ENCODE measurements at places on chromosomes 6 and 20.
A peak's percentile ranks its signal among the peaks of the same experiment; 100 is the strongest.

- no peaks in the 10 kb centered on the region for H3K27me3 ChIP-seq
- H3K36me3 ChIP-seq = no peaks in the 10 kb centered on the region
- peak overlapping the region; percentile 85 for H3K27ac ChIP-seq
- H3K4me3 ChIP-seq = peak overlapping the region; percentile 71
- DNase-seq = peak; percentile 51
- peaks cover 53% of the 10 kb centered on the region for H3K4me1 ChIP-seq
These were observed 625 bp upstream of the ECHDC1 start for GRCh38 chr6:127343809-127344659.

GRCh38 chr6:3296537-3296936 lies 37.8 kb downstream of the PSMG4 start:
- no peak overlapping the region for H3K27ac ChIP-seq
- no peaks in the 10 kb centered on the region for H3K4me1 ChIP-seq
- H3K36me3 ChIP-seq = peaks cover 11% of the 10 kb centered on the region
- DNase-seq = no peak

- peaks cover 33% of the 10 kb centered on the region for H3K4me1 ChIP-seq
- DNase-seq = no peak
- peaks cover 21% of the 10 kb centered on the region for H3K36me3 ChIP-seq
- no peak overlapping the region for H3K4me3 ChIP-seq
- H3K27me3 ChIP-seq = no peaks in the 10 kb centered on the region
These were observed 243.0 kb downstream of the ATXN1 start for GRCh38 chr6:16518265-16518664.

DNA sequence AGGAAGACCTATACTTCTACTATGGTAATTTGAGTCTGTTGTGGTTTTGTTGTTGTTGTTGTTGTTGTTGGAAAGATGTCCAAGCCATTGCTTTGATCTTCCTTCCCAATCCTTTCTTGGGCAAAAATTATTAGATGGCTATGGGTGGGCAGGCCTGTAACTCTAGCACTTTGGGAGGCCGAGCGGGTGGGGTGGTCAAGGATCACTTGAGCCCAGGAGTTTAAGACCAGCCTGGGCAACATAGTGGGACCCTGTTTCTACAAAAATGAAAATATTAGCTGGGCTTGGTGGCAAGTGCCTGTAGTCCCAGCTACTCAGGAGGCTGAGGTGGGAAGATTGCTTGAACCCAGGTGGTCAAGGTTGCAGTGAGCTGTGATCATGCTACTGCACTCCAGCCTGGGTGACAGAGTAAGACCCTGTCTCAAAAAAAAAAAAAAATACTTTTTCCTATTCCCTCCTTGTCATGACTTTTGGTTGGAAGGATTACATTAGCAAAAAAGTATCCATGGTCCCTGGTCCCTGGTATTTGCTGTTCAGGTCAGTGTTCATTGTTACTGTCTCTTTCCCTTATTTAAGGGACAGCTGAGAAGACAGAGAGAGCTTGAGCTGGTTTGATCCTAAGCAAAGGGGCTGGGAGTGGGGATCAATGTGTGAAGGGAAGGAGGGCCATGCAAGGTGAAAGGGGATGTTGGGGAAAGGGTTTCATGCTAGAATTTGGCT lies 11.7 kb downstream of the NEU1 start:
- no peaks in the 10 kb centered on the region for H3K27me3 ChIP-seq
- no peak for DNase-seq
- H3K36me3 ChIP-seq = peaks cover 4% of the 10 kb centered on the region
- no peak overlapping the region for H3K4me3 ChIP-seq
- H3K4me1 ChIP-seq = no peaks in the 10 kb centered on the region
- H3K27ac ChIP-seq = no peak overlapping the region

- H3K4me1 ChIP-seq = no peaks in the 10 kb centered on the region
- no peak overlapping the region for H3K27ac ChIP-seq
- H3K4me3 ChIP-seq = no peak overlapping the region
- no peak for DNase-seq
- H3K27me3 ChIP-seq = no peaks in the 10 kb centered on the region
- H3K36me3 ChIP-seq = no peaks in the 10 kb centered on the region
These were observed 47.9 kb upstream of the SRPK1 start for GRCh38 chr6:35968821-35969220.

DNA sequence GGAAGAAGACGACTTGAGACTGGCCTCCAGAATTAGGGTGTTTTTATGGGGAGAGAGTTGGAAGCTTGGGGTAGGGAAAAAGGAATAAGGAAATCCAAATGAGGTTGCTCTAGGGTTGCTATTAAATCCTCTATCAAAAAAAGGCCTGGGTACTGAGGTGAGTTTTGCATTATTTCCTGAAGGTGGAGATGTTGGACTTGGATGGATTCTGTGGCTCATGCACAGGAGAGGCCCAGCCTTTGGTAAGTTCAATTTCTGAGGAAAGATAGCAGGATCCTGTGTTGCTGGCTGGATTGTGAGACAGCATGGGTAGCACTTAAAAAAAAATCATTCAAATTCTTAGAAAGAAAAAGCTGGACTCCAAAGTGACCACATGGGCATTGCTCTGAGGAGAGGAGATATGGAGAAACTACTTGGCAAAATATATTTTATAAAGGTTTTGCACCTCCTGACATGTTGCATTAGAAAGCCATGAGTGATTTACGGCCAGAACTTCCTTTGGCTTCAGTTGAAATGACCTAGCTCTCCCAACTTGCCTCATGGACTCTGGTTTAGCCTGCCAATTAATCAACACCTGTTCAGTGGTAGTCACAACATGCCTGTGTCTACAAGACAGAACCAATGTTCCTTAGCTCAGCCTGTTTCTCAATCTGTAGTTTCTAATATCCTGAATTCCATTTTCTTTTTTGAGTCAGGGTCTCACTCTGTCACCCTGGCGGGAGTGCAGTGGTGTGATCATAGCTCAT lies 152.1 kb upstream of the RALGAPA2 start:
- no peak overlapping the region for H3K4me3 ChIP-seq
- H3K36me3 ChIP-seq = no peaks in the 10 kb centered on the region
- H3K27ac ChIP-seq = no peak overlapping the region
- H3K4me1 ChIP-seq = no peaks in the 10 kb centered on the region
- peak; percentile 59 for DNase-seq
- no peaks in the 10 kb centered on the region for H3K27me3 ChIP-seq

GRCh38 chr20:25538838-25539665 lies 46.3 kb downstream of the NINL start:
- no peak overlapping the region for H3K27ac ChIP-seq
- H3K36me3 ChIP-seq = no peaks in the 10 kb centered on the region
- peak overlapping the region; percentile 34 for H3K4me3 ChIP-seq
- no peaks in the 10 kb centered on the region for H3K27me3 ChIP-seq
- peaks cover 11% of the 10 kb centered on the region for H3K4me1 ChIP-seq
- DNase-seq = no peak

GRCh38 chr20:13276945-13277541 lies 56.0 kb downstream of the ISM1 start:
- H3K27ac ChIP-seq = no peak overlapping the region
- H3K36me3 ChIP-seq = no peaks in the 10 kb centered on the region
- no peak for DNase-seq

DNA sequence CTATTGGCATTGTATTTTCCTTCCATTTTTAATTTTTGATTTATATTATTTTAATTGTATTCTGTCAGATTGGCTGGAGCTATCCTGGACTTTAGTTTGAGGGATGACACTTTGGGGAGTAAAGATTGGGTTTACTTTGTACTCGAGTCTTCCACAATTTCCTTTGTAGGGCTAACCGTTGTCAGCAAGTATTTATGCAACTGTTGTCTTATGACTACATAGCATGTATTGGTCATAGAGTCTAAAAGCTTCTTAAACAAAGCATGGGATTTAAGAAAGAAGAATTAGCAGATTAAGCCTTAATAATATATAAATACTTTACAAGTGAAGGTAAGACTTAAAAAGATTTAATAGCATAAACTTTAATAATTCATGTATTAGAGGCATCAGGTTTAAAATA lies 19.6 kb downstream of the FARS2 start:
- DNase-seq = no peak
- H3K4me3 ChIP-seq = no peak overlapping the region
- no peaks in the 10 kb centered on the region for H3K4me1 ChIP-seq
- H3K27me3 ChIP-seq = no peaks in the 10 kb centered on the region

GRCh38 chr20:50215101-50215690 lies 24.6 kb downstream of the CEBPB start:
- H3K4me3 ChIP-seq = no peak overlapping the region
- H3K27me3 ChIP-seq = no peaks in the 10 kb centered on the region
- DNase-seq = peak; percentile 44
- no peaks in the 10 kb centered on the region for H3K36me3 ChIP-seq
- peaks cover 4% of the 10 kb centered on the region for H3K4me1 ChIP-seq

GRCh38 chr20:49768204-49769047 lies 44.2 kb upstream of the SLC9A8 start:
- H3K4me3 ChIP-seq = no peak overlapping the region
- no peaks in the 10 kb centered on the region for H3K36me3 ChIP-seq
- H3K4me1 ChIP-seq = peaks cover 34% of the 10 kb centered on the region
- peak; percentile 87 for DNase-seq
- H3K27ac ChIP-seq = peak overlapping the region; percentile 47

GRCh38 chr6:34004706-34005105 lies 141.2 kb downstream of the GRM4 start:
- no peak overlapping the region for H3K4me3 ChIP-seq
- no peaks in the 10 kb centered on the region for H3K4me1 ChIP-seq
- peak overlapping the region; percentile 71 for H3K27ac ChIP-seq
- DNase-seq = peak; percentile 64
- peaks cover 28% of the 10 kb centered on the region for H3K27me3 ChIP-seq

DNA sequence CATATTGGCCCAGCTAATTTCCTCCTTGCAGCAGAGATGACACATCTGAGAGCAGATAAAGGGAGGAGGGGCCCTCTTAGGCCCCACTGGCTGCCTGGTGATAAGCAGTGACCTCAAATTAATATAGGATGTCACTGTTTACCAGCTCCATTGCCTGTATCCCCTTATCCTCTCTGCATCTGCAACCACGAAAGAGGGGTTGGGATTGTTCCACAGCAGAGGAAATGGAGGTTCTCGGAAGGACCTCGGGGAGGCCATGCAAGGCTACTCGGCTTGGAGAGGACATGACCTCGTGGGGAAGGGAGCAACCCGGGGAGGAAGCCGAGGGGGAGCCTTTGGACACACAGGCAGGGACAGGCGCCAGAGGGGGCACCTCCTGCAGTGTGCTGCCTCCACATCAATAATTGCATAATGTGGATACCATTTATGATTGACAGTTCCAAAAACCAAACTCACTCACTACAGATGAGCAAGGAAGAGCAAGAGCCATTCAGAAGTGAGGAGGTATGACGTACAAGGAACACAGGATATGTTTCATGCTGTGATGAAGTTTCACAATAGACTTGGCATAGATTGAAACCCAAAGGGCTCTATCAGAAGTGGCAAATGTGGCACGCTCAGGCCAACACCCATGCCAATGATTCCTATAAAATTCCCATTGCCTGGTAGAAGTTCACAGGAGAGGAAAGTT lies 177.2 kb upstream of the RNF24 start:
- no peak overlapping the region for H3K27ac ChIP-seq
- no peaks in the 10 kb centered on the region for H3K27me3 ChIP-seq
- no peak overlapping the region for H3K4me3 ChIP-seq
- no peaks in the 10 kb centered on the region for H3K4me1 ChIP-seq
- no peak for DNase-seq
- H3K36me3 ChIP-seq = peaks cover 3% of the 10 kb centered on the region

DNA sequence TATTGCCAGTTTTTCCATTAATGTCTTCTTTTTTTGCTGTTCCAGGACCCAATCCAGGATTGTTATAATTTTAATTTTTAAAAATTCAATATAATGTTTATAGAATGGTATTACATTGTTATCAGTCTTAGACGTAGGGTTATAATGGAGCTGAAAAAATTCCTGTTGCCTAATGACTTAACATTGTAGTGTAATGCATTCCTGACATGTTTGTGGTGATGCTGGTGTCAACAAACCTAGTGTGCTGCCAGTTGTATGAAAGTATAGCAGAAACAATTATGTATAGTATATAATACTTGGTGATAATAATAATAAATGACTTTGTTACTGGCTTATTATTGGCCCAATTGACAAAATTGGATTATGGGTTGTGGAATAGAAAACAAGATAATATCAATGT lies 30.4 kb downstream of the KIZ start:
- no peak overlapping the region for H3K4me3 ChIP-seq
- no peak for DNase-seq
- H3K27ac ChIP-seq = no peak overlapping the region
- no peaks in the 10 kb centered on the region for H3K27me3 ChIP-seq

- DNase-seq = peak; percentile 91
- H3K36me3 ChIP-seq = peaks cover 89% of the 10 kb centered on the region
- H3K4me3 ChIP-seq = no peak overlapping the region
- H3K4me1 ChIP-seq = no peaks in the 10 kb centered on the region
- no peaks in the 10 kb centered on the region for H3K27me3 ChIP-seq
These were observed 23.2 kb downstream of the RBCK1 start for GRCh38 chr20:431012-431904.

- no peak for DNase-seq
- H3K27ac ChIP-seq = no peak overlapping the region
- peaks cover 47% of the 10 kb centered on the region for H3K4me1 ChIP-seq
- no peaks in the 10 kb centered on the region for H3K27me3 ChIP-seq
- H3K36me3 ChIP-seq = no peaks in the 10 kb centered on the region
These were observed 53.3 kb downstream of the TRAM2 start for GRCh38 chr6:52523378-52524142.

- H3K36me3 ChIP-seq = no peaks in the 10 kb centered on the region
- peak; percentile 57 for DNase-seq
- H3K27me3 ChIP-seq = peaks cover 8% of the 10 kb centered on the region
- no peak overlapping the region for H3K4me3 ChIP-seq
- peaks cover 20% of the 10 kb centered on the region for H3K4me1 ChIP-seq
These were observed 4.0 kb upstream of the FOXS1 start for GRCh38 chr20:31849306-31849930.

DNA sequence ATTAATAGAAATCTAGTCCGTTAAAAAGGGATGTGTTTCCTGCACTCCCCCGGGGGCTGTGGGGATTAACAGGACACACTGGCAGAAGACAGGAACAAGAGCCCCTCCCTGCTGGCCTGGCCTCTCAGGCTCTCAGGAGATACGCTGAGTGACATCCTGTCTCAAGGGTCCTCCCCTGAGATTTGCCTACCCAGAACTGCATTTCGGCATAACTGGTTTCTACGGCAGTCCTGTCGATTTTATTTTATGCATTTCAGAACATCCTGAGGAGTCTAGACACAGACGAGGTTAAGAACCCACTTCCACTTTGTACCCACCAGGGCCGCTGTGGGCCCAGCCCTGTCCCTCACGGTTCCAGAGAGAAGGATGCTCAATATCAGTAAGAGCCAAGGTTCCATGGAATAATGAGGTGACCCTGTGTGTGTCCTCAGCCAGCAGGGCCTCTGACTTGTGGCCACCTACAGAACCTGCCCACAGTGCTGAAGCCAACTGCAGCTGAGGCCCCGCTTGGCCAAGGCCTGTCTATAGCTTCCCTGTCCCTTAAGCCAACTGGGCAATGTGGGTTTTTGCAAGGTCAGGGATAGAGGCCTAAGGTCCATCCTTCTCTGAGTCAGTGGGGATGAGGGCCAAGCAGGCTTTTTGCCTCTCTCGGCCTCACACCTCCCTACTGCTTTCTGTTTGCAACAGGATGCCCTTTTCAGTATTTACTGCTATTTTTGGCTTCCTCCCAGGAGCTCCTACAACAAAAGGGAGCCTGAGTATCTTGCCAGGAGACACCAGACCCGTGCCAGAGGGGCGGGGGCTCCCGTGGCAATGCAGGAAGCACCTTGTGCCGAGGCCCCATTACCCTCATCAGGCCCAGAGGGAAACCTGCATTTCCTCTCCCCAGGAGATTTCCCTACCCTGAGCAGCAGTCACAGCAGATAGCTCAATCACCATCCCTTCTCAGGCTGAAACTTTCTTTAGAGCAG lies 14.7 kb downstream of the UQCC2 start:
- H3K27ac ChIP-seq = peak overlapping the region; percentile 54
- peaks cover 36% of the 10 kb centered on the region for H3K4me1 ChIP-seq
- peak; percentile 67 for DNase-seq
- H3K27me3 ChIP-seq = no peaks in the 10 kb centered on the region
- no peak overlapping the region for H3K4me3 ChIP-seq

All from stomach (tissue), 19 donors.